ENCODE measurements at places on chromosomes 2 and 18. TPM values are rescaled to one million over a fixed set of nuclear protein-coding genes. Genes with fewer than 3 reads are reported as not detected.

DNA sequence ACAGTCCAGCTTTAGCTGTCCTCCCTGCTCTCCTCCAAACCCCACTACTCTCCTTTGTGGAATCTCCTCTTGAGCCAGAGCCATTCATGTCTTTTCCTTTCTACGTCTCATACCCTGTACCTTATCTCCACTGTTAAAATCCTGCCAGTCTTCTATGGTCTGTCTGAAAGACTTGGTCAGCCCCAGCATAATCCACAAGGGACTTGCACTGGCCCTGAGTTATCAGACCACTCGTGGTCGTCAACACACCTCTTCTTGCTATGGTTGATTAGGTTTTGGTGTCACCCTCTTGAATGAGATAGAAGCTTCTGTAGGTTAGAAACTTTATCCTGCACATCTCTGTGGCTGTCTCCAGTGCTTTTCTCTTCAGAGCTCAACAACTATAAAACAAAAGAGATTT, 56.8 kb downstream of the MYO1B start:
- no peak for DNase-seq

GRCh38 chr2:46601328-46601963, 122.1 kb downstream of the TMEM247 start:
- no peak for DNase-seq

- no peak for DNase-seq
These were observed 213.7 kb upstream of the RAB6C start for GRCh38 chr2:129765678-129766351.

DNA sequence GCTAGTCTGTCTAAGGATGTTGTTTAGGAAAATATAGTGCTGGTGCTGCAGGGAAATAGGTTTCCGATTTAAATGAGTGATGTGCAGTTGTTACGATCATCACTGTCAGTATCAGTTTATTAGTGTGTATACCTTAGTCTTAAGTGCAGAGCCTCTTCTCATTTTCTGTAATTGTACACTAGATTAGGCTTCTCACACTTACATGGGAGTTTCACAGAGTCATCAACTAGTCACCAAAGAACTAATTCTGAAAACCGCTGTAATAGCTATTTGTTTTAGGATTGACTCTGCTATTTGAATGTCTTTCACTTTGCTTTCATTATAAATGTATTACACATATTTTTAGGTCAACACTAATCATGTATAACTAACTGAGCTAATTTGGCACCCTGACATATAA, 99.8 kb upstream of the ZEB2 start:
- no peak for DNase-seq

DNA sequence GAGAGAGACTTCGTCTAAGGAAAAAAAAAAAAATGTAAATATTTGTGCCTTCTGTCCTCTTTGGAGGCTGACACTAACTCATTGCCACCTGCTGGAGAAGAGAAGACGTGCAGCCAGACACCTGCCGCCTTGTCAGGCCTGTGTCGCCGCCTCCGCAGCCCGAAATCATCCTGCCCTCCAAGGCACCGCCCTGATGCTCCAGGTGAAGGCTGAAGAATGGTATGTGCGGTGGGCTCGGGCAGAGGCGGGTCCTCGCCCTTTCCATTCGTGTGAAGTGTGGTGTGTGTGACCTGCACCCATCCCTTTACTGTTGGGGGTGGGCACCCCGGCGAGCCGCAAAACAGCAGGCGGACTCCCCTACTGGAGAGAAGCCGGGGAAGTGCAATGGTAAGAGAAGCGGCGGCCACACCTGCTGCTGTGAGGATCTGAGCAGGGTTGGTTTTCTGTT, 60.4 kb downstream of the FAM161A start:
- DNase-seq = peak; percentile 55

- DNase-seq = no peak
These were observed 11.7 kb upstream of the MSH6 start for GRCh38 chr2:47771211-47771610.

- peak; percentile 17 for DNase-seq
These were observed 80.1 kb downstream of the RBM43 start for GRCh38 chr2:151181524-151181923.

DNA sequence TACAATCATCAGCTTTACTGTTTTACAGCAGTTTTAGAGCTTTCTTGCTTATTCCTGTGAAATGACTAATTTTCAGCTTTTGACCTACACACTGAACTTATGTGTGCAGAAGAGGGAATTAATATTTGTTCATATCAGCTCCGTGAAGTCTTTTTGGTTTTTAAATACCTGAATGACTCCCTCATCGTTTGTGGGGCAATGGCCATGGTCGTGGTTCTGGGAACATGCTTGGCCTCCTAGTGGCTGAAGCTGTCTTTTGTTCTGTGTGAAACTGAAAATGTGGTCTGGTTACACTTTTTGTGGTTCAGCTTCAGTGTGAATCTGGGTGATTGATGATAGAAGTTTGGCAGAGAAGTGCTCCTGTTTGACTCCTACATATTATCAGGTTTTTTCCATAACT, 408.1 kb downstream of the THSD7B start:
- no peak for DNase-seq

- DNase-seq = no peak
These were observed 16.8 kb upstream of the TMEM37 start for GRCh38 chr2:119414894-119415293.

DNA sequence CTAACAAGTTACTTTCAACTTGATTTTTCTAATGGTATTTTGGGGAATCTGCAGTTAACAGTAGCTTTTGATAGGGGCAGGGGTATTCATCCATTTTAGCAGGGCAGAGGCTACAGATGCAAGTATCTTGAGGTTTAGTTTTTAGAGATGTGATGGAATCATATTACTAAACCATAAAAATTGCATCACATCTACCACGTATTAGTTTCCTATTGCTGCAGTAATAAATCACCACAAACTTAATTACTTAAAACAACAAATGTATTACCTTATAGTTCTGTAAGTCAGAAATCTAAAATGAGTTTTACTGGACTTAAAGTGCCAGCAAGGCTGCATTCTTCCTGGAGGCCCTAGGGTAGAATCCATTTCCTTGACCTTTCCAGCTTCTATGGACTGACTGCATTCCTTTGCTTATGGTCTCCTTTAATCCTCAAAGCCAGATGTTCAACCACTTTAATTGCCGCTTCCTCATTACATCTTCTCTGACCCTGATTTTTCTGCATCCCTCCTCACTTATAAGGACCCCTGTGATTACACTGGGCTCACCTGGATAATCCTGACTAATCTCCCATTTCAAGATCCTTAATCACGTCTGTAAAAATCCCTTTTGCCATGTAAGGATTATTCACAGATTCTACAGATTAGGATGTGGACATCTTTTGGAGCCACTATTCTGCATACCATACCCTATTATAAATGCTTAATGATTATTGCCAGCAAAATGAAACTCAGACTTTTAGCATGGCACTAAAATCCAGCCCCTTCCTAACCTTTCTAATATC, 21.9 kb upstream of the EXOC6B start:
- DNase-seq = no peak

- no peak for DNase-seq
These were observed 167.4 kb downstream of the EIPR1 start for GRCh38 chr2:3210257-3210656.

DNA sequence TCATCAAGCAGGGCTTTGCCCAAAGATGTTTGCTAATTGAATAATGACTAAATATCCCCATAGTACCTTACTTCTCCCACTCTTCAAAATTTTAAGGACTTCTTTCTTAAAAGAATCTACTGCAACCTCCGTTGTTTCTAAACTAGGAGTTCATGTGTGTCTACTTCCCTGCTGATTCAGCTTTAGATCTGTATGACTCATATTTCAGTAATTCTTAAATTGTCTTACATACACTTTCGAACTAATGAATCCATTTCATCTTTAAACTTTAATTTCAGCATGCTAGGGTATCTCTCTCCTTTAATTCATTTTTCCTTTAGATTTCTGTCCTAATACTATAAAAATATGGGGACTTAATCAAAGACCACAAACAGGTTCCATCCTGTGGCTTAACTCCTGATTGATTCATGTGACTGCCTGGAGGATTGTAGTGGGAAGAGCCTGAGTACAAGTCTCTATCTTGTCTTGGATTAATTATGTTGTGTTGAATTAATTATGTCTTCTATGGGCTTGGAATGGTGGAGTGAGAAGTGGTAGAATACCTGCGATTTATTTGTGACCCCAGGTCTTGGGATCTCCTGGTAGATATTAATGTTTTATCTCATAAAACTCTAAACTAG, 24.9 kb upstream of the COL5A2 start:
- DNase-seq = no peak

- DNase-seq = no peak
These were observed 68.3 kb upstream of the ZNF397 start for GRCh38 chr18:35172451-35173035.

- no peak for DNase-seq
These were observed 20.5 kb downstream of the PUM2 start for GRCh38 chr2:20330192-20330591.

DNA sequence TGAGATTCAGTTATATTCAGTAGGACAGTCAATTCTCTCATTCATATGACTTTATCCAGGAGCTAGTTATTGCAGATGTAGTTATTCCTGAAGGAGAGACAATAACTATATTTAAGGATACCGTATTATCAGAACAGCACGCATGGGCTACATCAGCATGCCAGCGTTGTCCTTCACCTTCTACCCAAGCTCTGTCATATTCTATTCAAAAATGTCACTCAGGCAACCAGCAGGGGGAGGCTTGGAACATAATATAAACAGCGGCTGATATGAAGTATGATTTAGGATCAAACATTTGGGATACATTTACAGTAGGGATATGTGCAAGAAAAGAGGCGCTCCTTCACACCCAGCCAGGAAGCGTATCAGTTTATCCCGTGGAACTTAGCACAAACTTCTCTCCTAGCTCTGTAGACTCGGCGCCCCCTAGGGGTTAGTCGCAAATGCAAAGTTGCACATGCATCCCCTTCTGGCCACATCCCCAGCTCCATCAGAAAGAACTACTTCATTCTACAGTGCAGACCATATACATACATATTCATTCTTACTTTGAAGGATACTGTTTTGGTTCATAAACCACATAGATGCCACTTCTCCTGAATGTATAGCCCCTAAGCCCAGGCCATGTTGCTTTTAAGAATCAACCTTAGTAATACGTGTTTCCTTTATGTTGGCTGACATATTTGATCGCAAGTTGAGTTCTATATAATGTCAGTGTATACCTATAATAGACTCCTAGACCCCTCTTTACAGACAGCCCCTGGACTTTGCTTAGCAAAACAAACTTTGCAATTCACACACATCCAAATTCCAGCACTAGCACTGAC, 759.4 kb downstream of the ADCYAP1 start:
- peak; percentile 8 for DNase-seq

The DNPEP gene
- polyA plus RNA-seq = 91.2 TPM

The MAP4K4 gene
- 76.1 TPM for polyA plus RNA-seq

The IL18RAP gene
- polyA plus RNA-seq = 0.68 TPM

The CLEC4F gene
- polyA plus RNA-seq = 0.06 TPM

The TUBB8B gene
- 1.3 TPM for polyA plus RNA-seq

The TMEM214 gene
- polyA plus RNA-seq = 62.3 TPM

The SLC19A3 gene
- 11.6 TPM for polyA plus RNA-seq

Data from renal pelvis (tissue), 12 donors.